BE2C (cell line): ENCODE measurements at places on chromosomes 11 and 22.
A peak's percentile ranks its signal among the peaks of the same experiment; 100 is the strongest.

DNA sequence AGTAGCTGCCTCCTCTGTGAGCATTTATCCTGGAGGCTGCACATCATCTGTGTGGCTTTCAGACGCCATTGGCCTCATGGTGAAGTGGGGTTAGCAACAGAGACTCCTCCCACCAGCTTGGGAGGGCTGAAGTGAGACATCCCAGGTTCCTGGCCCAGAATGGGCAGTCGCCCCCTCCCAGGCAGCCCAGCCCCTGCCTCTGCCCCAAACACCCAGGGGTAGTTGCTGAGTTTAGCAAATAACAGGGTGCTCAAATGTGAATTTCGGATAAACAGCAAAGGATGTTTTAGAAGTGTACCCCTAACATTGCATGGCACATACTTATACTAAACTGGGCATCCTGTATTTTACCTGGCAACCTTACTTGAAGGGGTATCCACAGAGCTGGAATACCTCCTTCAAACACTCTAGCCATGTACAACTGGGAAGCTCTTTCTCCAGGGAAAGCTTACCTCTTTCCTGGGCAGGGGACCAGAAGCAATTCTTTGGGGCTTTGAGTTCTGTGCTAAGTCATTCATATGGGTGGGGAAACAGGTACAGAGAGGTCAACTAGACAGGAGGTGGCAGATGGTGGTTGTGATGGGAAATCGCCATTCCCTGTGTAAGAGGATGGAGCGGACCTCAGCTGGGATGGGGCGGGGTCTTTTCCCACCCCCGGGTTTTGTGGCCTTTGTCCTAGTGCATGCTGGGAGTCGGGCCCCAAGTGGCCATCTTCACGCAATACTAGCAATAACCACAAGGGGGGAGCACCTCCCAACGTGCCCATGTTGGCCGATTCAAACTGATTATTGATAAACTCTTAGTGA is 19.3 kb downstream of the MTFP1 start:
- peak; percentile 76 for DNase-seq

DNA sequence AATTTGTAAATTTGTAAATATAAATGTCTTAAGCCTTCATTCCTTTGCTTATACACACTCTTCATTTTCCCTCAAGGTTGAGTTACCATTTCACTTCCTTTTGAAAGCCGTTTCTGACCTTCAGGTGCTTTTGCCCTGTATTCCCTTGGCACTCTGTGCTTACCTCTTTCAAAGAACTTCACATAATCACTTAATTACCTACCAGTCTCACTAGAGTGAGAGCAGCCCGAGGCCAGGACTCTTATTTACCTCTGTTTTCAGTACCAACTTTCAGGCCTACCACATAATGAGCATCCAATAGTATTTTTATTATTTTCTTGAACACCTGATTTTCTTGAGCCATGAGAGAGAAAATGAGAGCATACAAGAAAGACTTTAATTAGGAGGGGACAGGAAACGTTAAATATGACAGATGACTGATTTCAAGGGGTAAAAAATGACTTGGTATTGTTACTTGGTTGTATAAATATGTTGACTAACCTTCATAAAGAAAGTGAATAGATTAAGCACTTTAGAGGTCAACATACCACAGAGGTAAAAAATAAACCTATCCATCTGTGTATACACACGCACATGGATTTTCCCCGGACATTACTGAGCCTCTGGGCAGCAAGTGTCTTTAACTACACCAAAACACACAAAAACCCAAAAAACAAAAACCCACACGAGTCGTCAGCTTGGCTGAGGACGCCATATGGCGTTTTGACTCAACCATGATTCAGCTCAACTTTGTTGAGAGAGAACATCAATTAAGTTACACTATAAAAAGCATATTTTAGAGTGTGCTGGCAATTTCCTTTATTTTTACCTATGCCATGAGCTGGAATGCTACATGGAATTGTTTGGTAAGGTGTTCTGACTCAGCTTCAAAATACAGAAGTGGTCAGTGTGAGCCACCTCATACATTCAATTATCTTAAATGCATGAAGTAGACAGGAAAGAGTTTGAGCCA is 7.6 kb downstream of the ATXN10 start:
- DNase-seq, result no peak

GRCh38 chr22:27533105-27533745 is 268.3 kb downstream of the MN1 start:
- DNase-seq, result no peak

GRCh38 chr11:104699981-104700380 is 198.3 kb downstream of the CASP12 start:
- no peak for DNase-seq

GRCh38 chr11:17638311-17638710 is 81.1 kb upstream of the MYOD1 start:
- no peak for DNase-seq
